RKO (cell line): ENCODE measurements at places on chromosomes 4 and X.

- peak; percentile 69 for DNase-seq
Observed at GRCh38 chr4:24070117-24070516, 180.3 kb upstream of the PPARGC1A start.

DNA sequence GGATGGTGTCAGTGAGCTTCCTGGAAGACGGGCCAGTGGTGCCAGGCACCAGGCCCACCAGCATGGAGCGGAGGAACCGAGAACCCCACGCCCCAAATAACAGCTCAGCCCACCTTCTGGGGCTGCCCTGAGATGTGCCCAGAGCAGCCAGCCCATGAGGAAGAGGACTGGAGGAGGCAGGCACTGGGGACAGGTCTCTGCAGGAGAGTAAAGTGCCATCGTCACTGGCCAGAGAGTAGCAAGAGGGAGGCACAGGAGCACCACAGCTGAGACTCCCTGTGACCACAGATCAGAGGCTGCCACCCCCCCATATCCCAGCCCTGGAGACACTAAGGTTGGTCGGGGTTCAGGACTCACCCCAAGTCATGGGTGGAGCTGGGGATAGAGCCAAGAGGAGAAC, 63.0 kb downstream of the PPP2R2C start:
- DNase-seq: no peak

GRCh38 chr4:93103042-93103441, 725.5 kb upstream of the ATOH1 start:
- DNase-seq: no peak

DNA sequence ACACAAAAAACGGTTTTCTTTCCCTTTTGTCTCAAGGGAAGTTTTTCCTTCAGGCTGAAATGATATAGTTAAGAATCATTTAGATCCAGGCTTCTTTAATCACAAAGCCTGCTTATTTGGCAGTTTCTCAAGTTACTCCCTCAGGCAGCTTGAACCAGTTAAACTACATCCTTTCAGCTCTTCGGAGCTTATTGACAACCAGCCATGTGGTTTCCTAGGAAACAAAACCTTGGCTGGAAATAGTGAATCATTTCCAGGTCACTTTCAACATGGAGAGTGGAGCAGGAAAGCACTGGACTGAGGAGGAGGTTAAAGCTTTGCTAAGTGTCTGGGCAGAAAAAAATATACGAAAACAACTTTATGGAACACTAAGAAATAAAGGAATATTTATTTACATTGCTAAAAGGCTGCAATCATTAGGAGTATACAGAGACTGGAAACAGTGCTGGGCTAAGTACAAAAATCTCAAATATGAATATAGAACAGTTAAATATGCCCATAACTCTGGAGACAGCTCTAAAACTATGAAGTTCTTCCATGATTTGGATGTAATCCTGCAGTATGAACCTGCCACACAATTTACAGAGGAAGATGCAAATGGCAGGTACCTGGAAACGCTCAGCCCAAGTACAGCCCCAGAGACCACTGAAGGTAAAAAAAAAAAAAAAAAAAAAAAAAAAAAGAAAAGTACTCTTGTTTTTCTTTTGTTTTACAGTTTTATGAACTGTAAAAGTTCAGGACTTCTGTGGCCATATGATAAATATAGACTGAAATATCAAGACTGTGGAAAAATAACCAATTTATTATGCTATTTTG, 23.2 kb upstream of the AASDH start:
- peak; percentile 92 for DNase-seq

GRCh38 chr4:166128403-166128802, 255.4 kb downstream of the TLL1 start:
- no peak for DNase-seq

DNA sequence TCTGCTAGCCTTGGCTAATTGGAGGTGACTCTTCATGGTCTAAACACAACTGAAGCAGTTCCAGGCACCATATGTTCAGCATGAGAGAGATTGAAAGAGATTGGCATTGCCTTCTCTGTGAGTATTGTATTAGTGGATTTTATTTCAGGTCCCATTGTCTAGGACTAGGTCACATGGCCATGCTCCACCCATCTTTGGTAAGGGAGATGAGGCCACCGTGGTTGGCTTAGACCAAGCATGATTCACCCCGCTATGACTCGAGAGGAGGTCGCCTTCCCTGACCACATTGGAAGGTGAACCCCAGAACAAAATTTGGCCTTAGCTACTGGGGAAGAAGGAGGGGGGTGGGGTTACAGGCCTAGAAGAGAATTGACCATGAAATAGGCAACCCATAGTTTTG, 109.9 kb upstream of the BCOR start:
- DNase-seq: peak; percentile 38

- DNase-seq: no peak
Observed at GRCh38 chr4:119000400-119000799, 111.7 kb downstream of the SYNPO2 start.

- no peak for DNase-seq
Observed at GRCh38 chrX:155329293-155329692, 5.1 kb downstream of the CLIC2 start.

GRCh38 chr4:88675543-88675942, 22.1 kb downstream of the NAP1L5 start:
- no peak for DNase-seq

DNA sequence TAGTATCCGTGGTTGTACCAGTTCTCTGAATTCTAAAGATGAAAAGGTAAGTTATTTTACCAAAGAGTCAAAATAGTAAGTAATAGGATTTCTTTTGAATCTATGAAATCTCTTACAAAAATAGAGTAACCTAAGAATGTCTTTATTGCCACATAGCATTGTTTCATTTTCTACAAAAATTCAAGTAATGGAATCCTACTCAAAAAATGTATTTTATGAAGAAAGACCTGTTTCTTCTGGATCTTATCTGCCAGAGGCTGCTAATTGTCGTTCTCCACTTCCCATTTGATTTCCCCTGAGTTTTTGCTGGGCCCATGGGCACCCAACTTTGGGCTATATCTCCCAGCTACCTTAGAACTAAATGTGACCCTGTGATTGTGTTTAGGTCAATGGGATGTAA, 3.2 kb upstream of the OTUD4 start:
- DNase-seq: no peak

GRCh38 chr4:139493176-139493575, 39.3 kb downstream of the RAB33B start:
- DNase-seq: no peak

DNA sequence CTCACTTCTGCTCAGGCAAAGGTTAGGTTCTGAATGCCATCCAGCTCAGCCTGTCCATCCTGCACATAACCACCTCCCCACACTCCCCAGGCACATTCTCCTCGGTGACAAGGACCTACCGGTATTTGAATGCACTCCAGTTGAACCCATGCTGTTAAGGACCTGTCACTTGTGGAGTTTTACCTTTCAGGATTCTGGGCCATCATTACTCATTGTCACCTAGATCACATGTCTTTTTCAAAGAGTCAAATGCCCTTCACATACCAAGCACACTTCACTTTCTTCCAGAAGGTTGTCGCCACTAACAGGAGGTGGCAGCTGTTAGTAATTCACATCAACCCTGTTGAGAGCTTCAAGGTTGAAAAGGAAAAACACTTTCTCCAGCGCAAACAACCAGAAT, 218.3 kb downstream of the SOWAHB start:
- no peak for DNase-seq

- DNase-seq: peak; percentile 68
Observed at GRCh38 chr4:7725951-7726350, 213.7 kb downstream of the AFAP1 start.

DNA sequence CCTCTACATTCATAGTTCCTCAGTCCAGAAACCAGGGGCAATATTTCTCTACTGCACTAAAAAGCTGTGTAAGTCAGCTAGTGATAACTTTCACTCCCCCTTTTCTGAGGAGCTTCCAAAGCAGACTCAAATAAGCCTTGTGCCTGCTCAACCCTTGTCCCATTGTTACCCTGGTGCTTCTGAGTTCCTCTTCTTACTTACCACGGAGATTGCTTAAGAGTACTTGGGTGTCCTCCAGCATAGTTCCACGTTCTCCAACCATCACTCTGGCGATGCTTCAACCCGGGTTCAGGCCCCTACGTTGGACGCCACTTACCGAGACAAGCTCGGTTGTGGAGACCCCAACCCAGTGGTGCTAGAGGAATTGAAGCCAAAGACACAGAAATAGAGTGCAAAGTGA, 71.6 kb downstream of the ADAM29 start:
- no peak for DNase-seq

DNA sequence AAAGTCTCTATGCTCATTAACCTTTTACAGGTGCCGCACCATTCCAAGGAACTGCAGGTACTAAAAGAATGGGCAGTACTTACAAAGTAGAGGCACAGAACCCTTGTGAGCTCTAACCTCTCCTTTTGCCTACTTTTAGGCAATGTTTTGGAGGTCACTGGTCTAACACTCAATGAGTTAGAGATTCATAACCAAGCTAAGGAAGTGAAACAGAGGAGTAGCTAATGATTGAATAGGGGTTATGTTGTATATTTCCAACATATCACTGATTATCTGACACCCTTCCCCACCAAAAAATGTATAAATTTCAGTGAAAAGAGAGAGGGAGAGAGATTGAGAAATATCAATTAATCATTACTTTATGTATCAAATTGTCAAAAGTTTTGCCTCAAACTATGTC, 269.3 kb downstream of the PCDH7 start:
- no peak for DNase-seq

GRCh38 chr4:166972071-166972470, 262.2 kb downstream of the SPOCK3 start:
- DNase-seq: peak; percentile 17

DNA sequence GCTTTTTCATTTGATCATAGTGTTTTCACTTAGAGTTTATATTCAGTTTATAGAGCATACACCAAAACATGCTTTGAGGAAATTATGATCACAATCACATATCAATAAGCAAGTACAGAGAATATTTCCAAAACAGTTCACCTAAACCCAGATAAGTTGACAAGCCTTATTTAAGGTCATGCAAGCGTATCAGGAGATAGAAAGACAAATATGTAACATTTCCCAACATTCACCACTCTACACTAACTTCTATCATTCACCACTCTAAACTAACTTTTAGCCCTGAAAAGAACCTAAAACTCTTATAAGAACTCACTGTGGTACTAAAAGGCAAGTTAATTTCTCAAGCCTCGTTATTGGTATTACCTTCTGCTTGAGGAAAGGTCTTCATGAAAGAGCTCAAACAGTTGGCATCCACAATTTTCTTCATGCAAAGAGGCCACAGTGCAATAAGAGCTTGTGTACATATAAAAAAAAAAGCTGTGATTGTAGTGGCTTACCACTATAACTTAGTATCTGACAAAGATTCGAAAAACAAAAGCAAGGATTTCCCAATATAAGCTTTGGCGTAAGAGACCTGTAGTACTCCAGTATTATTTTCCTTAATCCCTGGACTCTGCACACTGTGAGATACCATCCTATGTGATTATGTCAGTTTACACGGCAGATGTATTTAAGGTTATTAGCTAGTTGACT, 903.3 kb downstream of the STIM2 start:
- no peak for DNase-seq

- no peak for DNase-seq
Observed at GRCh38 chrX:129626026-129626425, 28.7 kb downstream of the APLN start.

DNA sequence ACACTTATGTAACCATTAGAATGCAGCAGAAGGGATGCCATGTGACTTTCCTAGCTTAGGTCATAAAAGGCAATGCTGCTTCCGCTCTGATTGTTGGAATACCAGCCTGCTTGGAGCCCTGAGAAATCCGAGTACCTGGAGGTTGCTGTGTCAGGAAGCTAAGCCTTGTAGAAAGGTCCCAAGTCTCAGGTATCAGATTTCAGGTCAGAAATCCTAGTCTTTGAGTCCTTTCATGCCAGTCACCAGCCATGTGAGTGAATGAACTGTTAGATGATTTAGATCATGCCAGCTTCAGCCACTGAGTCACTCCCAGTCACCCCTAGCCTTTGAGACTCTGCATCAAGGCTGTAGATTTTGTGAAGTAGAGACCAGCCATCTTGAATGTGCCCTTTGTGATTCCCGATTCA, 23.5 kb downstream of the RAP1GDS1 start:
- DNase-seq: peak; percentile 76

GRCh38 chr4:93475730-93476129, 352.8 kb upstream of the ATOH1 start:
- DNase-seq: no peak

GRCh38 chr4:113677325-113677724, 84.2 kb downstream of the CAMK2D start:
- DNase-seq: no peak

GRCh38 chr4:3760841-3761240, 5.3 kb upstream of the ADRA2C start:
- DNase-seq: no peak

- no peak for DNase-seq
Observed at GRCh38 chr4:133189147-133189517, 40.0 kb downstream of the PCDH10 start.

DNA sequence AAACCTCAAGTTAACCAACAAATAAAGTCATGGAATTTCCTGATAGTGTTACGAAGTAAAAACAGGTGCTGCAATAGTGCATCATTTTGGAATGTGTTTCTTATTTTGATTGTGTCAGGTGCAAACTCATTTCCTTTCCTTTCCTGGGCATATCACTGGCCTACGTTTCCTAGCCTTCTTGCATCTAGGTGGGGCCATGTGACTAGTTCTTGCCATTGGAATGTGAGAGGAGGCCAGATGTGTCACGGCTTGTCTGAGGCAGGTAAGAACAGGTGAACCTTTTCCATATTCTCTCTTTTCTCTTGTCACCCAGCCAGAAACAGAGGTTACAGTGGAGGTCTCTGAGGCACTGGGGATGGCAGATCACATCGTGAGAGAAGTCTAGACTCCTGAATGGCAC, 868.0 kb downstream of the RPA4 start:
- no peak for DNase-seq

- DNase-seq: peak; percentile 71
Observed at GRCh38 chrX:18873189-18873791, 110.6 kb downstream of the PHKA2 start.

GRCh38 chr4:127425851-127426250, 206.9 kb upstream of the INTU start:
- no peak for DNase-seq

DNA sequence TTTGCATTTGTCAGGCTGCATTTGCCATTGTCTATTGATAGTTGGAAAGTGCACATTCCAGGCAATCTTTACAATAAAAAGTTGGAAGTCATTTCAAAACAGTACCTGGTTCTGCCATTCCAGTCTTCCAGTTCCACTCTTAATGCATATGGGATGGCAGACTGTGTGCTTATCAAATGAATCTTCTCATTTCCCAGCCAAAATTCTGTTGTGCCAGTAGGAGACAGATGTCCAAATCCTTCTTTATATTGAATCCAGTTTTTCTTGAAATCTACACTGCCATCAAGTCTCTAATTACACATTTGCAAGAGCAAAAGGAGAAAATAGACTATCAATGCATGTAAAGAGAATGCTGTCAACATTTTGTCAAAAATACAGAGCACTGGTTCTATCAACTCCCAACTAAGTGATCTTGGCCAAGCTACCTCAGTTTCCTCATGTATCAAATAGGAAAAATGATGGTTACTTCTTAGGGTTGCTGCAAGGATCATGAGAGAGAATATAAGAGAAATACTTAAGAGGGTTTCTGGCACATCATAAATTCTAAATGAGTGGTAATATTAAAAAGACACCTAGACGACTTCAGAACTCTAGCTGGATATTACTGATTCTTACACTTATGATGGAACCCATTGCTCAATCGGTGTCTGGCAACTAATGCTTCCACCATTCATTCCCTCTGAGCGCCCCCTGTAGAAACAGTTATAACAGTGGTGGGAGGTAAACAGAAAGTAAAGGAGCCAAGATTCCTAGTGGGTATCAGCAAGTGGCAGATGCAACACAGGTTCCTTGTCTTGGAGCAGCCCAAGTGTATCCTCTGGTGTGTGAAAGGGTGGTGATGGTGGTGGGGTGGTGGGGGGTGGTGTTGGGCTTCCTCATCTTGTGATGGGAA, 3.8 kb downstream of the FGG start:
- DNase-seq: no peak
